ENCODE measurements at places on chromosomes 1 and 21. TPM values are rescaled to one million over a fixed set of nuclear protein-coding genes. Genes with fewer than 3 reads are reported as not detected.

RSPH1 gene
- 0.10 TPM for total RNA-seq

DLGAP3 gene
- total RNA-seq = not detected

ZMPSTE24 gene
- 51.1 TPM for total RNA-seq

ASCL5 gene
- not detected for total RNA-seq

AQP10 gene
- total RNA-seq = not detected

NR1I3 gene
- not detected for total RNA-seq

BCAN gene
- 1.5 TPM for total RNA-seq

ZSWIM5 gene
- 1.4 TPM for total RNA-seq

PTPN22 gene
- total RNA-seq = 0.92 TPM

PLEKHN1 gene
- total RNA-seq = 6.3 TPM

CCDC24 gene
- total RNA-seq = 3.2 TPM

OPTC gene
- total RNA-seq = not detected

CIART gene
- 0.92 TPM for total RNA-seq

GLMN gene
- total RNA-seq = 17.6 TPM

AMY2A gene
- not detected for total RNA-seq

UBR4 gene
- 87.6 TPM for total RNA-seq

CHIT1 gene
- total RNA-seq = not detected

HES2 gene
- 3.2 TPM for total RNA-seq

ADGRL2 gene
- total RNA-seq = 142 TPM
